ENCODE measurements at places on chromosomes 16 and 17.

DNA sequence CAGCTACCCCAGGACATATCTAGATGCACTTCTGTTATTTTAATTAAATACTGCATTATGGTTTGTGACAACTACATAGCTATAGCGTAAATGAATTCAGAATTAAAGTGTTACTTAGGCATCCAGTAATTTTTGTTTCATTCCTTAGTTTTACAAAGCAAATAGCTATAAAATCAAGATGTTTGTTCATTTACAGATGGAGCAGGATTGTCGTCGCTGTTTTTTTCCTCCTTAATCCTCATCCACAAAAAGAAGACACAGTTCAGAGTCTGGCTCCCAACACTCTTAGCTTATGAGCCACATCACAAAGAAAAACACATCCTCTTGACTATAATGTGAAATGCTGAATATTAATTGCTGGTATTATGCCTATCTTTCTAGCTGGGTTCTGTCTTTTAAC is 43.7 kb downstream of the SNX11 start:
- DNase-seq = no peak

DNA sequence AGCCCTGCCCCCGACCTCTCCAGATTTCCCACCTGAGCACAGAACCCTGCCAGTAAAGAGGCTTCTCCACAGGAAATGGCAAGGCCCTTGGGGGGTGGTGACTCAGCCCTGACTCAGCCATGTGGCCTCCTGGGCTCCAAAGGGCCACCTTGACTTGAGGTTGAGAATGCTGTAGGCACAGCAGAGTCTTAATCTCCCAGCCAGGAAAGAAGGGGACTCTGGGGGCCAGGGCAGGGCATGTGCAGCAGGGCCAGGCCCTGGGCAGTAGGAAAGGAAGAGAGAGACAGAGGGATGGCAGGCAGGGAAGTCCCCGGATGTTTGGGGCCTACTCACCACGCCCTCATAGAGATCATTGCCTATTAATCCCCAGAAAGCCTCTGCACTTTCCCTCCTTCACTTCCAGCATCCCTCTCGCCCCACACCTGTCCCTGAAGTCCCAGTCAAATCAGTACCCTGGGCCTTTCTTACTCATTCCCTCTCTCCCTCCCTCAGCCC is 4.8 kb upstream of the ITGA3 start:
- peak; percentile 90 for DNase-seq

DNA sequence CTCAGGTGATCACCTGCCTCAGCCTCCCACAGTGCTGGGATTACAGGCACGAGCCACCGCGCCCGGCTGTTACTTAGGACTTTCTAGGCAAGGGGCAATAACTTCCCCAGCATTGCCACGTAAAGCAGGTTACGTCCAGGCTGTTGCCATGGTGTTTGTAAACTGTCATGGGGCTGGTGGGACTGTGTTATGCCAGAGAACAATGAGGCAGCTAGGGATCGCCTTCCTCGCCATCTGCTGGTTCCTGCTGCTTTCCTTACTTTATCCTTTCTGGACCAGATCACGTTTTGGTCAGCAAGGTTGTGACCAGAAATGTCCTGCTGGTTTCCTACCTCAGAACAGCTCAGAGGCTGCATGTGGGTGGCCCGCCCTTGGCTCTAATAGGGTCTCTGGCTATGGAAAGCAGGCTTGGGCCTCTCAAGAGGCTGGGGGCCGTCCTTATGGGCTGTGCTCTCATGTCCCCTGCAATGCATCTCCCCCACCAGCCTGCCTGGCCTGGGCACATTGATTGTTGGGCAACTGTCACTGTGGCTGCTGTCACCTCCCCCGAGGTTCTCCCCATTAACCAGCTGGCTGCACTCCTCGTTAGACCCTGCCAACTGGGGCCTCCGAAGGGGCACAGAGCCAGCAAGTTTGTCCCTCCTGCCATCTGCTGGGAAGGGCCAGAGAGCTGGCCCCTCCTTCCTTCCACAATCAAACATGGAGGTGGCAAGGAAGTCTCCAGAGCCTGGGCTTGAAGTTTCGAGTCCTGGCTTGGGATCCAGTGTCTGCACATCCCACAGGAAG is 28.2 kb upstream of the ZC3H18 start:
- DNase-seq = no peak

DNA sequence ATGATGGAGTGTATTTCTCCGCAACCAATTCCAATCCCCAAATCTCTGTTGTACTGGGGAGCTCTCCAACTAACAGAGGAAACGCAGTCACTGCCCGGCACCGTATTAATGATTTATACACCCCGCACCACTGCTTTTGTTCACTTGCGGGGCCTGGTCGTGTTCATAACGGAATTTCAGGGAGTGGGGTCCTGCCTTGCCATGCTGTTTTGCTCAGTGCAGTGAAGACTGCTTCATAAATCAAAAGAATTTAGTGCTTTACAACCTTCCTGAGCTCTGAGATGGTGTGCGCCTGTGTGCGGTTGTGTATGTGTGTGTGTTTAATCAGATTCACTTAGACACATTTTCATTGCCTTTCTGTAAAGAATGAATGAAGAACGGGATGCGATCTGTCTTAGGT is 18.5 kb upstream of the RBFOX1 start:
- no peak for DNase-seq

DNA sequence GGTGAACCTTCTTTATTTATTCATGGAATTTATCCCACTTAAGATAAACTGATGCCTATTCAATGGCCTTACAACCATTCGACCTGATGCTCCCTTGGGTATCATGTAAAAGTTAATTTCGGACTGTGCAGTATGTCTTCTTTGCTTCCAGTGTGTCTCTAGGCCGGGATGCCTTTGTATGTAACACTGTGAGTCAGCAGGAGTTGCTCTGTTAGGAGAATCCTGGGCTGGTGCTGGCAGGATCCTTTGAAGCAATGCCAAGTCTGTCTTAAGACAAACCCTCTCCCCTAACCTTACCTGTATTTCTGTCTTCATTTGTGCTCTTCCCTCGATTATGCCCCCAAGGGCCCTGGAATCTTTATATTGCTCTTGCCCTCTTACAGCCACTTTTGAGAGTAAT is 37.9 kb upstream of the ABCA8 start:
- no peak for DNase-seq

GRCh38 chr17:70239391-70239826 is 70.1 kb downstream of the KCNJ2 start:
- DNase-seq = no peak

DNA sequence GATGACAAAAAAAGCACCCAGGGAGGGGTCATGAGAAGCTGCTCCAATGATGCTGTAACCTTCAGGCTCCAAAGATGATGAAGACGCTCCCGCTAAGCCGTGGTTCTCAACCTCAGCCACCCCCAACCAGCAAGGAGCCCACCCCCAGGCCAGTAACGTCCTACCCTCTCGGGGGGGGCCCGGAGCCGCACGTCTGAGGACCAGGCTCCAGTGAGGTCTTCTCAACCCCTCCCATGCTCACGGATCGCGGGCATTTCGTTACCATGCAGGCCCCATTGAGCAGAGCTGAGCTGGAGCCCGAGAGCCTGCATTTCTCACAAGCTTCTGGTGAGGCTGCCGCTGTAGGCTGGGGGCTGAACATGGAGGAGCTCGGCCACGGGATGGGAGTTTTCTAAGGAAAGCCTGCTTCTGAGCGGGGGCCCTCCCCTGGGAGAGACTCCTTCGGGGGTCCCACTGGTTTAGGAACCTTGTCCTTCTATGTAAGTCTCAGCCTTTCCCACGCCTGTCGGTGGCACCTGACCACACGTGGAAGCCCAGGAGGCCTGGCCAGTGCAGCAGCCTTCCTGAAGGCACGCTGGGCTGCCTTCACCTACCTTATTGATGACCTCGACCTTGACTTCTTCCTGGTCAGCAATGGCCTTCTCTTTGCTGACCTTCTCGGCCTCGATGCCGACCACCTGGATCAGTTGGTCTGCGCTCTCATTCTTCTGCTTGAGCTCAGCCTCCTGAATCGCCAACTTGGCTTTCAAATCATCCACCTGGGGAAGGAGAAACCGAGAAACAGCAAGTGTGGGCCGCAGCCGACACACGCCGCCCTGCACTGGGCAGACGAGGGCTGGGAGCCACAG is 82.7 kb downstream of the PGS1 start:
- DNase-seq = no peak

GRCh38 chr16:2149630-2150417 is 1.4 kb downstream of the RAB26 start:
- DNase-seq = peak; percentile 24

GRCh38 chr17:17749025-17749772 is 67.9 kb downstream of the RAI1 start:
- no peak for DNase-seq

DNA sequence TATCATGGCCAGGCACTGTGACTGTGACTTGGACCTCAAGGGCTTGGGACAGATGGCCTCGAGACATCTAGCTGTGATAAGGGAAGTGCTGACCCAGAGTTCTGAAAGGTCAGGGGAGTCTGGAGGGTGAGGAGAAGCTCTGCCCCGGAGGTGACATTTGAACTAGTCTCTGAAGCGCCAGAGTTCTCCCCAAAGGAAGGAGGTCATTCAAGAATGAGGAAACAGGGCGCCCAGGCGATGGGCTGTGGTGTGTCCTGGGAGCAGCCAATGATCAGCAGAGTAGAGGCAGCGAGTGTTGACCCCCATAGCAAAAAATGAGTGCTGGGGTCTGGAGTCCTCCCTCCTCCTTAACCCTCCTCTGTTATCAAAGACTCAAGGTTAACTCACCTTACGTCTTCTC is 4.9 kb downstream of the STARD3 start:
- no peak for DNase-seq

DNA sequence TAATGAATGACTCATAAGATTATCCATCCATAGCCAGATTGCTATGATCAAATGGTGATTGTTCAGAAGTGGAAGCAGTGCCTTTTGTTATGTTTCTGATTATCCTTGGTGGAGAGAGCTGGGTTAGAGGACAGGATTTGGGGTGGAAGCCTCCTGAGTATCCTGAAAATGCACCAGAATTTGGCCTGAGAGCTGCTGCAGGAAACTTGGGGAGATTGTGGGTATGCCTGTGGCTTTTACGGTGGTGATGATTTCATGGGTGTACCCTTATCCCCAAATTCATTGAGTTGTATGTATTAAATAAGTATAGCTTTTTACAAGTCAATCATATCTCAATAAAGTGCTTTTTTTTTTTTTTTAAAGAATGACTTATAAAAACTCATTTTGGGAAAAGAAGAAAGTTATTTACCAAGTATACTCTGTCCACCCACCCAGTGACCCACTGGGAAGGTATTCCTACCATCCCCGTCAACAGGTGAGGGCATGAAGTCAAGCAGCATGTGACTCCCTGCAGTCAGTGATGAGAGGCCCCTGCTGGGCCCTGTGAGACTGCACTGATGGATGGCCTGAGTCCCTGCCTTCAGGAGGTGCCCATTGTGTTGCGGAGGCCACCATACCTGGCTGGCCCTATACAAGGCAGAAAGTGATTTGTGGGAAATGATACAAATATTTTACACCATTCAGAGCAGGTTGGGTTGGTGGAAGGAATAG is 28.4 kb downstream of the NKD1 start:
- no peak for DNase-seq

All from EH (cell line).